ENCODE measurements at places on chromosomes 7 and 10.

DNA sequence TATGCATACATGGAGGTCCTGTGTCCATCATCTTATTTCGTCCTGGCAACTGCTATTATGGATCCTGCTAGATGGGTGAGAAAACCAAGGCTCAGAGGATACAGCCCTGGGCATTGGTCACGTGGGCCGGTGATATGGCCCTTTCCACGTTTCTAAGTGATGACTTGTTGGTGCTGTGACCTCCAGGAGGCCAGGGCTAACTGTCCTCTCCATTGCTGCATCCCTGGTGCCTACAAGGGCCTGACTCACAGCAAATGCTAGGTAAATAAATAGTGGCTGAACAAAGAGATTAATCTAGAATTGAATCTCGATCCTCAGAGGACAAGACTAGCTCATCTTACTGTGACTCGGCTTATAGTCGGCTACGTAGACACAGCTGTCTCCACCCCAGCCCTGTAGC is 78.6 kb downstream of the FAM53B start:
- no peak for DNase-seq

DNA sequence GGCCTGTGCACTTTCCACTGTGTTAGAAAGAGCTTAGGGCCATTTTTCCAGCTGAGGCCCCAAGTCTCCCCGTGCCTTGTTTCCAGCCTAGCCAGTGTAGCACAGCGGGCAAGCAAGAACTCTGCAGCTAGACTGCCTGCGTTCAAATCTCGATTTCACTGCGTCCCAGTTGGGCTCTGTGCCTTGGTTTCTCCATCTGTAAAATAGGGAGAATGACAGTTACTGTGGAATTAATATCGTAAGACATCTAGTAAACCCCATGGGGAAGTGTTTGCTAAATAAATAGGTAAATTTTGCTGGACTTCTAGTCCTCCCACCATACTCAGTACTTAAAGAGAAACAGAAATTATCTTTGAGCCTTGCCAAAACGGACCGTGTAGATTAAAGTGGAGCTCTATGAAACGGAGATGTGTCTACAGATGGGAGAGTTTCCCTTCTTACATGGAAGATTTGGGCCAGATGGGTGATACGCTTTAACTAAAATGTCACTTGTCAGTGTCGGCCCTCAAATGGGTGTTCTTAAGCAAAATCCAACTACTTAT is 3.5 kb upstream of the HKDC1 start:
- DNase-seq: no peak

DNA sequence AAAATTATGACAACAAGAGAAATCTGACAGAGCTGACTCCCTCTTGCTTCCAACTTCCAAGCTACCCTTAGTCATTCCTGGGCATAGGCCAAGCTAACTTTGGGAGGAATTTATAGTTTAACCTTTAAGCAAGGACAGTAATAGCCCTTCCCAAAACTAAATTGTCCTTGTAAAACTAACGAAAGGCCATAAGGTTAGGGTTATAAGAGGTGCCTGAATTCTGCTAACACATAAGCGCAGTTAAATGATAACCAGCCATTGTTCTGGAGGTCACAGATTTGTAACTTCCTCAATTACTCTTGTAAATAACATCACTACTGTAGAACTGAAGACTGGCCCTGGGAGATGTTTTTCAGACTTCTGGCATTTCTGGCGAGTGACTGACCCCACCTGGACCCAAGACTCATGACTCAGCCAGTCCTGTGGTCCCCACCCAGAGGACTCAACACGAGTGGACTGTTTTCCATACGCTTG is 481.2 kb downstream of the KCNMA1 start:
- no peak for DNase-seq

GRCh38 chr7:45653209-45653907 is 79.2 kb downstream of the ADCY1 start:
- no peak for DNase-seq

- DNase-seq: no peak
Measured at GRCh38 chr10:30863516-30864210, 168.0 kb downstream of the ZNF438 start.

GRCh38 chr10:50552771-50553535 is 70.8 kb downstream of the SGMS1 start:
- peak; percentile 36 for DNase-seq

DNA sequence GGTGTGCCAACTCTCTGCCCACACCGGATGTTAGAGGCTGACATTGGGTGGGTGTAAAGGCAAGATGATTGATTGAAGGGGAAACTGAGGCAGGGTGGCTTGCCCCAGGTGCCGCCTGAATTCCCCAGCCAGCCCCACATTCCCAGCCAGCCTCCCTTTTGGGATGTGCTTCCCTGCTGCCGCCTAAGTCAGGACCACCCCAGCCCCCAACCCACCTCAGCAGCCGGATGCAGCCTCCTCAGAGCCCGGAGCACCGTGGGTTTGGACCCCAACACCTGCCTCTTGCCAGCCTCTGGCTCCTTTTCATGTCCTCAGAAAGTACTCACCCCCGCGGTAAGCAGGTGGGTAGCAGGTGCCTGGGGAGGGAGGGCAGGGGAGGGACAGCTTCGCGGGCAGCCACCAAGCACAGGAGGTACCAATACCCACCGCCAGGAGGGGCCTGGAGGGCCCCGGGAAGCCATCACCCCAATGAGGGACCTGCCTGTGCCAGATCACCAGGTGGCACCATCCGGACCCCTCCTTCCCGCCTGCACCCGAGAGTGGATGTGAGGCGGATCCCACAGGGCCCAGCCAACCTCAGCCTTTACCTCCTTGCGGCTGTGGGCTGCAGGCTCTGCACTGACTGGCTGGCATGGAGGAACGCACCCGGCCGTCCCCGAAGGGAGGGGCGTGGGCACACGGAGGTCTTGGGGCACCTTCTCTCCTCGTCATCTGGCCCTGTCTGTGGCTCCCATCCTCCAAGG is 60.5 kb downstream of the PWWP2B start:
- DNase-seq: no peak

GRCh38 chr10:6115824-6116350 is 27.1 kb downstream of the RBM17 start:
- no peak for DNase-seq

DNA sequence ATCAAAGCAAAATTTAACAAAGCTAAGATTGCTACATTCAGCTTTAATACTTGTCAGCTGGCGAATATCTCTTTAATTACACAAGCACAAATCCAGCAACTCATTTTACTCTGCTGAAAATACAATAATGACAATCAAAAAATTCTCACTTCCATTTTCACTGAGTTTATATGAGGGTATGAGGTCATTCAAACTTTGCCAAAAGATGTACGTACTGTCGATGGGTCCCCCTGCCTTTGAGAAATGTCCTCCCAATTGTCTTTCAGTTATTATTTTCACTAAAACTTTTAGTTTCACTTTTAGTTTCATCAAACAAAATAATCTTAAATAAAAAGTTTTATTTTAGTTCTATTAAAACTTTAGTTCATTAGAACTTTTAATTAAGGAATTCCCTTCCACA is 159.5 kb upstream of the WDR11 start:
- DNase-seq: no peak

DNA sequence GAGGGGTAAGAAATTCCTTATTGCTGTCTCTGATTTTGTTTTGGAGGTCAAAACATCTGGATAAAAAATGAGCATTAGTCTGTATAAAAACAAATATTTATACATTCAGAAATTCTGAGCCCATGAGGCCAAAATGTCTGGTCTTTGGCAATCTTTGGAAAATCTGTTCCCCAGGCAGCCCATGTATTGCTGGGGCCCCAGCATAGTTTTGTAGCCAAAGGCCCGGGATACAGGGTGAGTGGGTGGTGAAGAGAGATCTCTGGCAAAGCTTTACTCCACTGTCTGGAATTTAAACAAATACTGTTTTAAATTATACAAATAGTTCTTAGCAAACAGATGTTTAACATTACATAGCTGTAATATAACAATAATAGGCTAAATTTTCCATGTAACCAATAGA is 134.7 kb upstream of the GALNT17 start:
- DNase-seq: no peak

- no peak for DNase-seq
Measured at GRCh38 chr7:84237533-84238173, 43.1 kb upstream of the SEMA3A start.

DNA sequence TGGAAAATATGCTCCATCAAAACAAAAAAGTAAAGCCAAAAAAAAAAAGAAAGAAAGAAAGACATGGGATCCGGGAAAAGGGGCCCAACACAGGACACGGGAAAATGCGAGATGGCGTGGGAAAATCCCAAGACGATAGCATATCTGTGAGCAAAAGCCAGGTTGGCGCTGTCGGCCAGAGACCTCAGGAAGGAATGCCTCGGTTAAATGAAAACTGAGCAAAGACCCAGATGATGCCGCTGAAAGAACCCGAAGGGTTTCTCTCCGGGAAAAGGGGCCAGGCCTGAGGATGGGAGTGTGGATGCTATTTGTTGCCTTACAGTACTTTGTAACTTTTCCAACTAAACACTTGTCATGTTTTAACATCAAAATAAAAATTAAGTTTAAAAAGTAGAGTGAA is 49.5 kb upstream of the PPP2R2D start:
- no peak for DNase-seq

DNA sequence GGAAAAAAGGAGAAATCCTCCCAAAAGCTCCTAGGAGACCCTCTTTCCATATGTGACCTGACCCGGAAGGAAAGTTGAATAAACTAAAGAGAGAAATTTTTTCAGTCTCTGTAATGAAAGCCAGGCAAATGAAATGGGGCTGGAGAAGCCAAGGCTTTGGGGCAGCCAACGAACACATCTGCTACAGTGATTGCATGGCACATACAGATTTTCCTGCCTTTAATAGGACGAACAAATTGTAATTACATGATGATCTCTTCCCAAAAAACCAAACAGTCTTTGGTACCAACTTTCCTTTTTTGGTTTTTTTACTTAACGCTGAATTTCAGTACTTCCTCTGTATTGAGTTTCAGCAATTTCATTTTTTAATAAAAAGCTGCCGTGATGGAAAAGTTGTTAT is 23.5 kb upstream of the PTN start:
- no peak for DNase-seq

GRCh38 chr7:37405603-37406122 is 43.0 kb downstream of the ELMO1 start:
- no peak for DNase-seq

GRCh38 chr10:15483215-15484075 is 112.4 kb upstream of the FAM171A1 start:
- no peak for DNase-seq

- DNase-seq: no peak
Measured at GRCh38 chr10:50575477-50576244, 48.1 kb downstream of the SGMS1 start.

- no peak for DNase-seq
Measured at GRCh38 chr10:11197266-11197712, 179.6 kb downstream of the CELF2 start.

DNA sequence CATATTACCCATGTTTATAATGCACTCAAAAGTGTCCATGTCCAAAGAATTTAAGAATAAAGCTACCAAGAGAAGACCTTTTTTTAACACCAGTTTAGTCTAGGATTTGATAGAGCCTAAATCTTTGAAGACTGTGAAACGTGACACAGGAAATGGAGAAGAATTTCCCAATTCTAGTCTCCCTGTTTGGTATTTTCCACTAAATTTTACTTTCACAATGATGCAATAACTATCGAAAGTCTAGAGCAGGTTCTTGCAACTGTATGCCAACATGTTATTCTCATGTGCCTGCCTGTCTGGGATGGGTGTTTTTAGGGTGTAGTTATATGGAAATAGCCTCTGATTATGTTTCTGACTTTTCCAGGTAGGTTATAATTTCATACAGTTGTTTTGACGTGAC is 6.9 kb upstream of the MXI1 start:
- no peak for DNase-seq

GRCh38 chr10:131662851-131663250 is 238.0 kb upstream of the PPP2R2D start:
- no peak for DNase-seq

DNA sequence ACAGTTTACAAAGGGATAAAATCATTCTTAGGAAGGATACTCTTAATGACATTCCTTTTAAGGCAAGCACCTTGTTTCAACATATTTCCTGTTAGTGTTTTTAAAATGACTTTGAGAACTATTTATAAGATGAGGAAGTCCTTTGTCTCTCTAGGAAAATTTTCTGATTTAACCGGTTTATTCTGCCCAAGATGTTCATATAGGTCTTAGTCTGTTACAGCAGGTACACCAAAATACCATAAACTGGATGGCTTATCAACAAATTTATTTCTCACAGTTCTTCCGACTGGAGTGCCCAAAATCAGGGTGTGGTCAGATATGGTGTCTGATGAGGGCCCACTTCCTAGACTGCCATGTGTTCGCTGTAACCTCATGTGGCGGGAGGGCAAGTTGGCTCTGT is 77.9 kb downstream of the GSAP start:
- DNase-seq: no peak

- DNase-seq: no peak
Measured at GRCh38 chr10:49387071-49387470, 8.8 kb downstream of the DRGX start.

DNA sequence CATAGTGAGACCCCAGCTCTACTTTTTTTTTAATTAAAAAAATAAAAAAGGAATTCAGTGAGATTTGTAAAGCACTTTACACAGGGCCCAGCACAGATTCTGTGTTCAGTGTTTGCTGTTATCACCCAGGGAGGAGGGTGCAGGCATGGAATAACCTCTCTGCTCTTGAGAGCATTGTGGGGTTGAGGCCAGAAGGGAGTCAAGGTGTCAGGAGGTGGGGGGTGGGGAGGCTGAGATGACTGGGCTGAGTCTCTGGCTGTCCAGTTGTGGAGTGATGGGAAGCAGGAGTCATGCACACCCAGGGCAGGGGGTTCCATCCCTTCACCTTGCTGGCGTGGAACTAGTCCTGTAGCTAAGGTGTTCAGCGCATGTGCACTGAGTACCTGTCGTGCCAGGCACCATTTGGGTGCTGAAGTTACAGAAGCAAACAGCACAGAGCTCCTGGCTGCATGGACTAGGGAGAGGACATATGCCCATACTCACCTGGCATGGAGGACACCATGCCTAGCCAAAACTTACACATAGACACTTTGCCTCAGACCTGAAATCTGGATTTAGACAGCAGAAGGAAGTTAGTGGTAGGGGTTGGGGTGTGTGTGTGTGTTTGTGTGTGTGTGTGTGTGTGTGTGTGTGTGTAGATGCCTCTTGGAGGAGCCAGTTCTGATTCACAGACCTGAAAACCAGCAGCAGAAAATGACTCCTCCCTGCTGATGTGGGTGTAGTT is 69.2 kb upstream of the LRRC4 start:
- DNase-seq: no peak

DNA sequence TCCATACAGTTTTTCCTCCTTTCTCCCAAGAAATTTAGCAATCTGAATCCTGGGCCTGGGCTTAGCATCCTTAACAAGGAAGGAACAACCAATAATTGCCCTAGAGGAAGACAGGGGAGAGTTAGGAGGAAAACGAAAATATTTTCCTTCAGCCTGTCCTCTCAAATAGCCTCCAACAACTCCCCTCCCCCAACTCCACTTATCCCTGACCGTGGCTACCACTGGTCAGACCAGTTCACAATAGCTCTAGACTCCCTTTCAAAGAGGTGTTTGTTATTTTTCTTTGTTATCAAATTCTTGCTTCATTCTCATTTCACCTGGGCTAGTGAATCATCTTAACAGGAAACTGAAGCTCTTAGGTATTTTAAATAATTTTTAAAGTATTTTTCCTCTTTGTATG is 114.1 kb downstream of the CPED1 start:
- no peak for DNase-seq
